ENCODE measurements at places on chromosomes 12 and 14.

DNA sequence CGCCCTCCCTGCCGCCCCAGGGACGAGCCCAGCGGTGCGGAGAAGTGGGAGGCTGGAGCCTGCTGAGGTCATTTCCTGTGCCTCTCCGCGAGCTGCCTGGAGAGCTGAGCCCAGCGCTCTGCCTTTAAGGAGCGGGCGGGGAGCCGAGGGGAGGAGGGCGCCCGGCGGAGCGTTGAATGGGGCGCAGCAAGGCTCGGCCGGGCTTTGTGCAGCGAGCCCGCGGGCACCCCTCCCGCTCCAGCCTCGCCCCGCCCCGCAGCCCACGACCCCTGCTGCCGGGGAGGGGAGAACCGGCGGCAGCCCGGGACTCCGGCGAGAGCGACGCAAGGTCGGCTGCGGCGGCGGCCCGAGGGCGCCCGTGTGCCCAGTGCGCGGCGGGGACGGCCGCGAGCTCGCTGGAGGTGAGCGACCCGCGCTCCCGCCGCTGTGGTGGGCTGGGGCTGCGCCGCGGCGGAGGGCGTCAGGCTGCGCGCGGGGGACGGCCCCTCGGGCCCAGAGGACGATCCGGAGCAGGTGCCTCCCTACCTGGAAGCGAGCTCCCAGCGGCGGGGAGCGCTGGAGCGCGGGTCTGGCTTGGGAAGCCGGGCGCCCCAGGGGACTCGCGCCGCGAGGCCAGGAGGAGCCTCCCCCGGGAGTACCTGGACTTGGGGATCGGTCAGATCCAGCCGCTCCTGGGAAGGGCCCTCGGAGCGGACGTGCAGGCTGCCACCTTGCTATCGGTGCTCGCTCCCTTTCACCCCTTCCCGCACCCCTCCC lies at the start of gene PLEKHH1:
TSS of gene PLEKHH1 (plus strand) at position 293 of the 756 bp plus-strand sequence. CDS start 8,578 bp downstream, outside the sequence.
- DNase-seq, result no peak

GRCh38 chr12:99455350-99456035 lies 192.1 kb upstream of the GARIN6 start:
- no peak for DNase-seq

DNA sequence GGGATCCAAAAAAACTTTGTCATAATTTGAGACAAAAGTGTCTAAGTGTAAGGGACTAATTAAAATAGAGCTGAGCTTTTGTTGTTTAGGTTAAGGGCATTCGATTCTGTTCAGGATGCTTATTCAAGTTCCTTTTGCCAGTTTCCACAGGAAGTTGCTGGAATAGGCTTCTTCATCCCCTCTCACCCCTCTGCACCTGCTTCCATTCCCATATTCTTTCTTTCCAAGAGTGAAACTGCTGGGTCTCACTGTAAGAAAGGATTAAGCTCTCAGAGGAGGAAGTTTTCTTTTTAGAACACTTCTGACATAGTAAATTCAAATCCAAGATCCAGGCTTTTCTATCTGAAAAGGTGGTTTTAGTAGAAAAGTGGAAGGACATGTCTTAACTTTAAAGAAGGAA lies 61.4 kb downstream of the POLR3B start:
- no peak for DNase-seq

DNA sequence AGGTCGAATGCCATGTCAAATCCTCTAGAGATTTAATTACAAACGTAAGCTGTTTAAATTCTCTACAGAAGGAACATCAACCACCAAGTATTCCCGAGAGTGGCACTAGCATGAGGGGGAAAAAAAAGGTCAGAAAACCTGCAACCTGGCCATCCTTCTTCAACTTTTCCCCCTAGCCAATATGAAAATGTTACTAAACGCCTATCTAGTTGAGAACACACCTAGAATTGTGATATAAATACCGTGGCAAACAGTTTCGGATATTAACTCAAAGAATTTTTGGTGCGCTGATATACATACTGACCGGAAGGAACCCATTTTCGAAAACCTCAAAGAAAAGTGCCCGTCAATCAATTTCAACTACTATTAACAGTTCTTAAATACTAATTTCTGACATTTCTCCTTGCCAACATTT lies 1.8 kb downstream of the HNRNPC start:
- no peak for DNase-seq

DNA sequence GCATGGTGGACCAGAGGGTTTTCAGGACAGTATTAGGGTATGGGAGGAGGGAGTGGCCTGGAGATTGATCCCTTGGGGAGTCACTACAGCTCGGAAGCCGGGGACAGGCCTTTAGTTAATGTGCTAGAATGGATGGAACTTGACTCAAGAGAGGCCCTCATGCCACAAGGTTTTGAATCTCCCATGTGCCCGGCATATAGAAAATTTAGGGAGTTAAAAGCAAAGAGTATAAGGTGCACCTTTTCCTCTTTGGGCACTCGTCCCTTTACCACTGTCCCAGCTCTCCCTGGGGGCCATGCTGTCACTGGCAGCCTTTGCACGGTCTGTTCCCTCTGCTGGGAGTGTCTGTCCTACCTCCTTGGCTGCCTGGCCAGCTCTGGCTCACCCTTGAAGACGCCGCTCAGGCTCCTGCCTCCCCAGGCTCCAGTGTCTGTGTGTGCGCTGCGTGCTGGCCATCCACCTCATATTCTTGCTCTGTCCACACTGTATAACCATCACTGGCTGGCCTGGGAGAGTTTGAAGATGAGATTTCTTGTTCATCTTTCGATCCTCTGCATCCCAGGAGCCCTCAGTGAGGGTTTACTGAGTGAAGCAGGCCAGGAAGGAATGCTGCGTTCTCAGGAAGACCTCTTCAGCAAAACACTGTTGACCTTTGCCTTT lies 161.3 kb downstream of the ZFP36L1 start:
- no peak for DNase-seq

DNA sequence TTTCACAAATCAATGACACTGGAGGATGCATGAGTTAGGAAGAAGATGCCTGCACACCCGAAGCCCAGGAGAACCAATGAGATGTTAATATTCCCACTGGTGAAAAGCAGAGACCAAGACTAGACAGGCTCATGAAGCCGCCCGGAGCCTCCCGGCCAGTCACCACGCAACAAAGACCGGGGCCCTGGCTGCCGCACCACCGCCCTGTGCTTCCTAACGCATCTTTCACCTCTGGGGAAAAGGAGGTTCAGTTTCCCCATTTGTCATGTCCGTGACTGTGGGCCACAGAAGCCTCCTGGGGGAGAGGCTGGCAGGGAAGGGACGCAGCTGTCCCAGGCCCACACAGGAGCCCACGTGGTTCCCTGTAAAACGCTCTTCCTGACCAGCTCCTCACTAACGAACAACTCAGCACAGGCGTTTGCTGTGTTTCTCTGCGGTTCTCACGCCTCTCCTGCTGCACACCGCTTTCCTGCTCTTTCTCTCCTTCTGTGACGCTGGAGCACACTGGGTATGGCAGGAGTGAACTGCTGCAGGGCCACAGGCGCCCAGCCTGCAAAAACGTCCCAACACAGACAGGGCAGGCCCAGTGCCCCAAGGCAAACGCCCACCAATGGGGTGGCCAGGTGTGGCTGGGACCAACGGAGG lies 10.8 kb downstream of the RIMBP2 start:
- no peak for DNase-seq

DNA sequence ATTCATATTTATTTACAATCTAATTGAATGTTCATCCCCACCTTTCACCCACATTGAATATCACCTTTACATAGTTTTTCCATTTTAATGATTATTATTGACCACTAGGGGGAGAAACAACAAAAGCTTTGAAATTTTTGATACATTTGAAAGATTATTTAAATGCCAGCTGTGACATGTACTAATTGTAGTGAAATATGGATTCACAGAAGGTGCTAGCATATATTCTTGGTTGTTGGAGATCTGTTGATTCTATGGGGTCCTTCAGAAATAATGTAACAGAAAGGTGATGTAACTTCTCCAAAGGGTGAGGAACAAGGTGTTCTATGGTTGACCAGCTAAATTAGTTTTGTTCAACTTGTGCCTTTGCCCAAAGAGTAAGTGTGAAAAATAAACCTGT lies 22.4 kb upstream of the GPR33 start:
- DNase-seq, result no peak

DNA sequence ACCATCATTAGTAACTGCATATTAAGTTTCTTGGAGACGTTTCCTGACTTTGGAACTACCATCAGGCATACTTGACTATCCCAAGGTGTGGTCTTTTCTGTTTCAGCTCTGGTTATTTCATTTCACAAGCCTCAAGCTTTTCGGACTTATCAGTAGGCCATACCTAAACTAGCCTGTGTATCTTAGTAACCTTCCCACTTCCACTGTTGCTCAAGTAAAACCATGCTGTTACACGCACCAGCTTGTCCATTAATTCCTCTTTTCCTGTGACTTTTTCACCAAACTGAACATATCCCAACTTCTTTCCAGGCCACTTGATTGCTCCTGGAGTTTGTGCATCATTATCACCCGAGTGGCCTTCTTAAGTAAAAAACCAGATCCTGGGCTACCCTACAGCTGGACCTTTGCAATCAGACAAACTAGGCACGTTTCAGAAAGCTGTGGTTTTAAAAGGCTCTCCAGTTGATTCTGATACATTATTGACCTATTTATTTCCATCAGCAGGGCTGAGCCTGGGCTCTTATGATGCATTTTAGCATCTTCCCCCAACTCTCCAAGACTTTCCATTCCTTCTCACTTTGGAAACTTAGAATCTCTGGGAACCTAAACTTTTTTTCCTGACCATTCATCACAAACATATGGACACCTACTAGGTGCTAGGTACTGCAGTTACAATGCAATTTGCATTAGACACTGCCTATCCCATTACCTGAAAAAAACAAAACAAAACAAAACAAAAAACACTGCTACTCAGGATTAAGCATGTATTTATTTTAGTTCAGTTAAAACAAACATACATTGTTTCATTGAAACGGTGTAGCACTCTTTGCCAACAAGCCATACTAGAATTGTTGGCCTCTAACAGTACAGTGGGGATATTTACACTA lies 14.9 kb downstream of the SLC38A2 start:
- no peak for DNase-seq

DNA sequence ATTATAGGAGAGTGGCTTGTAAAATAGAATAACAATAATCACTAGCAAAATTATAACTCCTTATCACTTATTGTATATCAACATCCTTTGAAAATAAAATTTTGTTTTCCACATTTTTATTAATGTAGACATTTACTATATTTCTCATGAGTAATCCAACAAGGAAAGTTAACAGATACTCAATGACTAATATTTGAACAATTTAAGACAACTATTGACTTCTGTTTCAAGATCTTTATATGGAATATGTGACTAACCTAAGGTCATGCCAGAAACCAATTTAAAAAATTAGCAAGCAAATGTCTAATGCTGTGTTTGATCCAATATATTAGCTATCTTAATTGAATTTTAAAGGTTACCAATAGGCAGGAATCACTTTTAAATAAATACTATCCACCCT lies 638.5 kb upstream of the FLRT2 start:
- no peak for DNase-seq

DNA sequence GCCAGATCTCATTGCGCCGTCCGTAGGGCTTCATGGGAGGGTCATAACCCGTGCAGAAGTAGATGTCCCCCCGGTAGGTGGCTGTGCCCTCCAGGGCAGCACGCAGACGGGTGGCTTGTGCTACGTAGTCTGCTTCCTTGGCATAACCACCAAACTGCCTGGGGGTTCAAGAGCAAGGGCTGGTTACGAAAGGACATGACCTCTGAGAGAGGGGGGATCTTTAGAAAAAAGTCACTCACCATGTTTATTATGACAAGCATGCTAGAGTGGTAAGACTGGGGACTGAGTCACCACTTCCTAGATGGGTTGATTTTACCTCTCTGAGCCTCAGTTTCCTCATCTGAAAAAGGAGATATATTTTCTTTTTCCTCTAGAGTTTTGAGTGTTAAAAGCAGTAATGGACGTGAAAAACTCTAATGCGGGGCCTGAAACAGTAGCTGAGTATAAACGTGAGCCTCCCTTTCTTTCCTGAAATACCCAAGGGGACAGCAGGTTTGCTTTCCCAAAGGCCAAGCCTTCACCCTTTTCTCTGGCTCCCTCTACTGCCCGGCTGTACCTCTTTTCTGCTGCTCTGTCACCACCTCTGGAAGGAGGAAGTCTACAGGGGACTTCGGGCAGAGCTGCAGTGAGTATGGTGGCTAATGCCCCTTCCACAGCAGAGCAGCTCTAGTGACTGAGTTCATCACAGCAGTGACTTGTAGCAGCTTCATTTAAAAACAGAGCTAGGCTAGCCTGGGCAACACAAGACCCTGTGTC lies 23.5 kb upstream of the GPRC5D start:
- no peak for DNase-seq

DNA sequence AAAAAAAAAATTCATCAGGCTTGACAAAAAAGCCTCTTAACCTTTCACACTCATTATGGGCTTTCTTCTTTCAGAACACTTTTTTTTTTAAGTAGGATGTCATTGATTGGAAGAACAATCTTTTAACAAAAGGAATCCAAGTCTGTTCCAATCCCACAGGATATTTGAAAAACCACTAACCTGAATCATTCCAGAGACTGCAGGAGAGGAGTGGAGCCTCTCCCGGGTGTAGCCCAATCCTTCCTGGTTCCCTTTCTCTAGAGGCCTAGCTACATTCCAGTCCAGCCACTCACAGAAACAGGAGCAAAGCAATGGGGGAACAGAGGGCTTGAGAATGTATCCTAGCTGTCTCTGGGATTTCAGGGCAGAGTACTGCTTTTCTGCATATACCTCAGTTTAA lies 4.3 kb downstream of the MFAP5 start:
- no peak for DNase-seq

DNA sequence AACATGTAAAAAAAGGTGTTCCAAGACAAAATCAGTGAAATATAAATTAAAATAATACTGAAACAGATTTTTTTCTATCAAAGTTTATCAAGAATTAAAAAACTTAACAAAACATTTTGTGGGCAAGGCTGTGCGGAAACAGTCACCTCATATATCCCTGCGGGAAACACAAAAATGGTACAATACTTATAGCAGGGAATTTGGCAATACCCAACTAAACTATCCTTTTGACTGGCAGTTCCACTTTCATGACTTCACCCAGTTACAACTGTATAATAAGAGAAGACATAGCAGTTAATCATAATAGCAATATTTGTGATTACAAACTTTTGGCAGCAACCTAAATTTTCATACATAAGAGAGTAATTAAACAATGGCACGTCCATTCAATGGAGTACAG lies 121.5 kb upstream of the EGLN3 start:
- no peak for DNase-seq

DNA sequence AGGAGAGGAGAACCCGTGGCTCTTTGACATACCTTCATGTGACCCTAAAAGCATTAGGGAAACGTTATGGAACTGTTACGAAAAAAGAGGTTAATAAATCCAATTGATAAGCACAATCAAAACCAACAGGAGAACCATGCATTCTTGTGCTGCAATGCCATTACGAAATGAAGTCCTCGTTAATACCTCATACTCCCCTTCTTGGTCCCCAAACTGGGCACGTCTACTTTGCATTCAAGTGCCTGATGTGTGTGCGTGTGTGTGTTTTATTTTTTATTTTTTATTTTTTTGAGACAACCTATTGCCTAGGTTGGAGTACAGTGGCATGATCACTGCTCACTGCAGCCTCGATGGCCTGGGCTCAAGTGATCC lies 150.0 kb downstream of the ETV6 start:
- DNase-seq, result no peak

- peak; percentile 19 for DNase-seq
Observed at GRCh38 chr12:120903412-120904196, 554 bp downstream of the SPPL3 start.
